ENCODE measurements at places on chromosomes 5 and 9.
A peak's percentile ranks its signal among the peaks of the same experiment; 100 is the strongest.

DNA sequence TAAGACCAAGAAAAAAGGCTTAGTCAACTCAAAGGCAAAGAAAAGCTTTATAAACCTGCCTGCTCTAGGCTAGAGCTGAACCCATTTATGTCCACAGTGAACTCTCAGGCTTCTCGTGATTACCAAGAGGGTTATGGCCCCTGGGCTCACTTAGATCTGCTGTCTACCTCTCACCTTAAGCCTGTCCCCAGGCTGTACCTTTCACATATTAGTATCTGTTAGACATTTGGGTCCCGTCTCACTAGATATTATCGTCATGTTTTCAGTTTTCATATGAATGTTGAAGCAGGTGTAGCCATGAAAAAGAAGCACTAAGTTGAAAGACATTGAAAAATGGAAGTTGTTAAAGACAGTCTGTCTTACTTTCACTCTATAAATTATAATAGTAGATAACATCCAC, 75.2 kb upstream of the COX7C start:
- no peak for DNase-seq

GRCh38 chr5:132421462-132421861, 52.0 kb downstream of the SLC22A5 start:
- no peak for DNase-seq

GRCh38 chr5:180853121-180853847, 7.8 kb downstream of the ZFP62 start:
- DNase-seq, result no peak

DNA sequence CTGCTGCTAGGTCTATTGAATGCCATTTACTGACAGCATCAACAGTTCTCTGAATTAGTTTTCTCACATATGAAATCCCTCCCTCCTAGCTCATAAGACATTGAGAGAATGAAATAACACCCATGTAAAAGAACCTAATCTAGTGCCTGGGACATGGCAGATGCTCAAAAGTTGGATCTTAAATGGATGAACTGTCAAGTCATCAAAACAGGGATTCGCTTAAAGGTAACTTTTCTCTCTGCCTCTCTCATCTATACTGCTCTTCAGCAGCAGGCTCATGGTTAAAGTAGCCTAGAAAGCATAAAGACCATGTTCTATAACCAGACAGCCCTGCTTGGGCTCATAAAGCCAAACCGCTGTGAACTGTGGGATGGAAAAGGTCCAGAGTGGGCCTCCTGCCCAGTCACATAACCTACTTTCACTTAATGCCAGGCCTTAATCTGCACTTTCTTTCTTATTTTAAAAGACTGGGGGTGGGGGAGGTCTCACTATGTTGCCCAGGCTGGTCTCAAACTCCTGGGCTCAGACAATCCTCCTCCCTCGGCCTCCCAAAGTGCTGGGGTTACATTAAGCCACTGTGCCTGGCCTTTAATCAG, 3.7 kb downstream of the TMEM245 start:
- DNase-seq, result peak; percentile 38

- no peak for DNase-seq
Measured at GRCh38 chr9:21687351-21687750, 115.1 kb upstream of the MTAP start.

DNA sequence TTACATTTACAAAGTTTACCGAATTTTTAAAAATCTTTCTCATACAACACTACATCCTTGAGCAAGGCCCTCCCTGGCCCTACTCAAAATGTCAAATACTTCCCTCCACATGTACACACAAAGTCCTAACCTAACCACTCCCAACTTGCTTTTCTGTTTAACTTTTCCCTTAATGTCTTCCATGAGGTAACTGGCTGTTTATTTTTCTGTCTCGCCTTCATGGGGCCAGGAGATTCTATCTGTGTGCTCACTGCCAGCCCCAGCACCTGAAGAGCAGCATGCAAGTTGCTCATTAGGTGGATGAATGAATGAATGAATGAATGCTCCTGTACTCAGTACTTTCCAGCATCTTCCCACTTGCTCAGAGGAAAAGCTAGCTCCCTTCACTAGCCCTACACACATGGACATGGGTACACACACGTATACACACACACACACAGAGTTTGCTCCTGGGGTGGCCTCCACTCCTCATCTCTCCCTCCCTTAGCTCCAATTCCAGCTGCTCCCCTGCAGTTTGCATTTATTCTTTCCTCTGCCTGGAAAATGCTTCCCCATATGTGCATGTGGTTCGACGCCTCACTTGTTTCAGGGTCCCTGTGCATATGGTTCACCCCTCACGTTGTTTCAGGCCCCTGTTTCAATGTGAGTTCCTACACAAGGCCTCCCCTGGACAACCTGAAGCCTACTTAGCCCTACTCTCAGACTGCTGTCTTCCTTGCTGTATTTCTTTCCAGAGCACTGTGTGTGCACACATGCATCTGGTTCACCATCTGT, 165.2 kb downstream of the ROR2 start:
- no peak for DNase-seq

GRCh38 chr5:127389601-127390000, 99.0 kb downstream of the MEGF10 start:
- DNase-seq, result no peak

DNA sequence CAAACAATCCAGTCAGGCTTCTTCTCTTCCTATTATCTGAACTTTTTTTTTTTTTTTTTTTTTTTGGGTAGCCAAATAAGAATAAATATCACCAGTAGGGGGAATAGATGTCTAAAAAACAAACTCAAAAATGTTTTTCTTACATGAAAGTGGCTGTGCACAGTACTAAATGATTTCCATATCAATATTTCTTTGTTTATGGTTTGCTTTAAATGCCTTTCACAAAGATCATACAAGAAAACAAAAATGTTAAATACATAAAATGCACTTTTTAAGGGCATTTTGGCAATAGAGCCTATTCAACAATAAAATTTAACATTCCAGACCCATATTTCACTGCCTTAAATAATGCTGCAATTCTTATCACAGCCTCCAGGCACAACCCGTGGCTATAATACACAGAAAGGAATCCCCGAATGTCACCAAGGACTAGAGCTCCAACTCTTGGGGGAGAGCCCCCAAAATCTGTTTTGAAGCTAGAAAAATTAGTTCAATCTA, 91.1 kb upstream of the TBCA start:
- DNase-seq, result peak; percentile 14

- no peak for DNase-seq
Measured at GRCh38 chr9:123957168-123957721, 27.3 kb upstream of the DENND1A start.
